ENCODE measurements at places on chromosomes 6 and 20. TPM values are rescaled to one million over a fixed set of nuclear protein-coding genes. Genes with fewer than 3 reads are reported as not detected.

MLIP gene
- total RNA-seq, result not detected

BAG2 gene
- total RNA-seq, result 9.4 TPM

SIRPA gene
- total RNA-seq, result 25.2 TPM

PDYN gene
- total RNA-seq, result 0.06 TPM

UST gene
- total RNA-seq, result 2.2 TPM

All from A549 treated with RU486 at 1 μM for 4 hours (cell line).